Activated CD8-positive, alpha-beta memory T cell treated with anti-CD3 and anti-CD28 coated beads for 24 hours (primary cell): ENCODE measurements at places on chromosomes 12 and 14.

- DNase-seq = no peak
These were observed 328.0 kb upstream of the ATP2B1 start for GRCh38 chr12:90036637-90037036.

GRCh38 chr12:52037248-52037861 is 13.9 kb upstream of the NR4A1 start:
- DNase-seq = peak; percentile 67

- DNase-seq = no peak
These were observed 38.0 kb downstream of the CCDC60 start for GRCh38 chr12:119372540-119372939.

DNA sequence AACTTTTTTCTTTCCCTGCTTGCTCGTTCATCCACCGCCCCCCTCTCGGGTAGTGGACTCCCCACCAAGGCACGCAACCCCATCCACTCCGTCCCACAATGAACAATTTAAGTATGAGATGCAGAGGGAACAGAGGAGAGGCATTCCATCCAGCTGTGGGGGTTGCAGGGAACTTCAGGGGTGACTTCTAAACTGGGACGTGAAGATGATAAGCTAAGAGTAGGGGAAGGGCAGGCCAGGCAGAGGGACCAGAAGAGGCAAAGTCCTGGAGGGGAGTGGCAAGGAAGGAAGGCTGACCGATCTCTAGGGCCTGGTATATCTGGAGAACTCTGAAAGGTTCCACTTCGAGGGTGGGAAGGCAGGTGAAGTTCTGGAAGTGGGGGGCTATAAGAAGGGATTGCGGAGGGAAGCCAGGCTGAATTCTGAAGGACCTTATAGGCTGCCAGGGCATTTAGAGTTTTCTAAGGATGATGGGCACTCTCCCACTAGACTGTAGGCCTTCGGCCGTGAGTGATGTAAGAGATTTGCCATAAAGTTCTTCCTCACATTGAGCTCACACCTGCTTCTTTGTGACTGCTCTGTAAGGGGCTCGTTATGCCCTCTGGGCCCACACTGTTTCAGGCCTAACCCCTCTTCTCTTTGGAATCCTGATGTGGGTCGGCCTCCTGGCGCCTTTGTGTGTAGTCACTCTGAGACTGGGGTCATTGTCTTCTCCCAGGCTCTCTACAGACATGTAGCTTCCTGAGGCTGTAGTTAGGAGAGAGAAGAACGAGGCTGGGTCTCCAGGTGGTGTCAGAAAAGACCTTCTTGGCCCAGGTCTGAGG is 12.1 kb downstream of the NFATC4 start:
- no peak for DNase-seq

GRCh38 chr14:21298358-21298757 is 18.5 kb downstream of the RPGRIP1 start:
- DNase-seq = no peak

- DNase-seq = no peak
These were observed 426.2 kb downstream of the IPO8 start for GRCh38 chr12:30269496-30269895.

DNA sequence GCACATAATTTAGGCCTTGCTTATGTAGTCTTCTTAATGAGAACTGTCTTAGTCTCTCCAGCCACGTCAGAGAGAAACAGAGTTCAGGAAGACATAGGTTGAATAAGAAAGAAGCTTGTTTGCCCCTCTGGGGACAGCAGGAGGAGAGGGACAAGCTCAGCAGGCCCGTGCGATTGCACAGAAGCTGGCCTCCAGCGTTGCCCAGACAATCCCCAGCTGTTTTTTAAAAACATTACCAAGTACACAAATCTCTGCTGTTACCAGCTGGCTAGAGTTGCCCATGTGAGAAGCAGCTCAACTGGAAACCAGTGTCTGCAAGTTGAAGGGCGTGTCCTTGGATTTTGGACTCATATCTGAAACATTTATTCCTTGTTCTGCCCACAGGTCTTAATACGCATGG is 232.6 kb downstream of the EFCAB11 start:
- no peak for DNase-seq

GRCh38 chr12:125201940-125202339 is 136.7 kb downstream of the AACS start:
- no peak for DNase-seq

DNA sequence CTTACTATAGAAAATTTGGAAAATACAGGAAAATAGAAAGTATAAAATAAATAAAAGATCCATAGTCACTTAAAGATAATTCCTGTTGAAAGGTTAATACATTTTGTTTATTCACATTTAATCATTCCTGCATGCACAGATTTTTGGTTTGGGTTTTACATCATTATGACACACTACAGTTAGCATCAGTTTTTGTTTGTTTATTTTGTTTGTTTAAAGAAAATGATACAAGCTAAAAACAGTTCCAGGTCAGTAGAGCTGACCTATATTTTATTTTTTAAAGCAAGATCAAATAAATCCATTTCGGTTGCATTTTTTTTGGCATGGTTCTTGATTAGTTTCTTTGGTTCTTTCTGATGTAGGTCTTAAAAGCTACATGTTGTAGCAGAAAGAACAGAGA is 68.8 kb upstream of the CCDC91 start:
- DNase-seq = no peak

- DNase-seq = no peak
These were observed 60.0 kb upstream of the TRAF3 start for GRCh38 chr14:102717276-102717675.

- DNase-seq = no peak
These were observed 21.7 kb upstream of the KRT83 start for GRCh38 chr12:52342781-52343490.

GRCh38 chr12:130504110-130504839 is 166.6 kb downstream of the PIWIL1 start:
- no peak for DNase-seq

GRCh38 chr14:104872469-104873341 is 7.6 kb downstream of the CEP170B start:
- DNase-seq = no peak

DNA sequence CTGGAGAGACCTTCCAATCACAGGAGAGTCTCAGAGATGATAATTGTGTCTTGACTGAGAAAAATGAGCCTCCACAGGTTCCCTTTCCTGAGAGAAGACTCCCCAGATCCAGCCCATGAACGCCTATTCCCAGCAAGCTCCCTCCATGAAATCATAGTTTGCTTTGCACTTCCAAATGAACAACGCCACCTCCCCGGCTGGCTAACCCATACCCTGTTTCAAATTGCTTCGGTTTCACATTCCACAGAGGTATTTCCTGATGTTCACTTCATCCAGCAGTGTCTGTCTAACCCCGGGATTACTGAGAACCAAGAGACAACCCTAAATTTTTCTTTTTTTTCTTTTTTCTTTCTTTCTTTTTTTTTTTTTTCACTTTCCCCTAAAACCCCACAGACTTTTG is 124.1 kb upstream of the RFLNA start:
- DNase-seq = no peak

- no peak for DNase-seq
These were observed 47.7 kb upstream of the PAPLN start for GRCh38 chr14:73189651-73190050.

GRCh38 chr12:111954969-111955368 is 58.0 kb downstream of the TMEM116 start:
- no peak for DNase-seq

DNA sequence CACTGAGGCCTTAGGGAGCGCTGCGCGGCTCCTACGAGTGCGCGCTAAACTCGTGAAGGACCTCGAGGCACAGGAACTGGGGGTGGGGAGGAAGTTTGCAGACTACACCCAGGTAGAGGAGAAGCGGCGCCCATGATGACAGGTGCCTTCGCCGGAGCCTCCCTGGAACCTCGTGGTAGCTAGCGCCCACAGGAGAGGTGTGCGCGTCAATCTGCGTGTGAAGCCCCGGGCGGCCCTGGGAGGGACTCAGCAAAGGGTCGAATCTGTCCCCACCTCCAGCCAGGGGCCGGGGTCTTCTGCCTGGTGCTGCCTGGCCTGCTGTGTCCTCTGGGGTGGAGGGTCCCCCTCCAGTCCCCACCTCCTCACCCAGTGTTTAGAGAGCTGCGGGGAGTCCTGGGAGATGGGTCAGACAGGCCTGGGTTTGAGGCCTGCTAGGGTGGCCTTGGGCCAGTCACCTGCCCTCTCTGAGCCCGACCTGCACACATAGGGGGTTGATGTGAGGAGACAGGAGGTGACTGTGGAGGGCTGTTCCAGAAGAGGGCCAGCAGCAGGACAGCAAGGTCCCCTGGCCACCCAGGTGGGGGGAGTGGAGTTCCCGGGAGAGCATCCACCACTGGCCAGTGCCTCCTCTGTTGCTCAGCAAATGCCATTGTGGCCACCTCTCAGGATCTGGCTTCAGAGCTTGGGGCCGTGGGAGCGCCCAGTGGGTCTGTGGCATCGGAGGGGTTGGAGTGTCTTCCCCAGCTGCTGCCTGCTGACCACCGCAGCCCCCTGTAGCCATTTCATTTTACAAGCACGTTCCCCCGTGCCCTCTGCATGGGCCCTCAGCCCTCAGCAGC is 20.2 kb upstream of the KIF26A start:
- no peak for DNase-seq

DNA sequence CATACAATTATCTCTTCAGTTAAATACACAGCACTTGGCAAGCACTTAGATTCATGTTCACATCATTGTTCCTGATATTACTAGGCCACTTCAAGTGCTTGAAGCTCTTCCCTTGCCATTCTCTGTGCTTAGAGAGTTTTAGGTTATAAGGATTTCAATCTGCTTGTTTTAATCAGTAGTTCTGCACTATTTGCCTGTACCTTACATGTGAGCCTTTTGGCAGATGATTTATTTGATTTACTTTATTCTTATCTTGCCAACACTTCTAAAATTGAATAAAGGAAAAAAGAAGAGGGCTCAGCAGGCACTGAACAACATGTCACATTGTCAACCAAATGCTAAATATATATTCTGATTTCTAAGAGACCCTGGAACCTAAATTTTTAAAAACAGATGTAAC is 363.8 kb upstream of the USP15 start:
- no peak for DNase-seq

- no peak for DNase-seq
These were observed 162.0 kb upstream of the LMNTD1 start for GRCh38 chr12:25715102-25715501.

- no peak for DNase-seq
These were observed 44.6 kb downstream of the ERO1A start for GRCh38 chr14:52650774-52651173.

DNA sequence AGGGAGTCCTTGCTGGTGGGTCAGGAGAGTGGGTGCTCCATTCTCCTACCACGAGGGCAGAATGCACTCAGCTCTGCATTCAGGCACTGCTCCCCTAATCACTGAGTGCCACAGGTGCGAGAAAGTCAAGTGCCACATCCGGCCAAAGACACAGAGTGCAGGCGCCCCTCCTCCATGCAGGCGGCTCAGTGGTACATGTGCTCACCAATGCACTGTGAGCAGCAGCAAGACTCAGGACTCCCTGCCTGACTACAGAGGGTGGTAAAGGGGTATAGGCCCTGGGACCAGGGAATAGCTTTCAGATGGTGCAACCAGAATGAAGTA is 32.9 kb downstream of the ZFYVE21 start:
- peak; percentile 80 for DNase-seq

- no peak for DNase-seq
These were observed 261.5 kb upstream of the CCDC196 start for GRCh38 chr14:66224492-66225178.

DNA sequence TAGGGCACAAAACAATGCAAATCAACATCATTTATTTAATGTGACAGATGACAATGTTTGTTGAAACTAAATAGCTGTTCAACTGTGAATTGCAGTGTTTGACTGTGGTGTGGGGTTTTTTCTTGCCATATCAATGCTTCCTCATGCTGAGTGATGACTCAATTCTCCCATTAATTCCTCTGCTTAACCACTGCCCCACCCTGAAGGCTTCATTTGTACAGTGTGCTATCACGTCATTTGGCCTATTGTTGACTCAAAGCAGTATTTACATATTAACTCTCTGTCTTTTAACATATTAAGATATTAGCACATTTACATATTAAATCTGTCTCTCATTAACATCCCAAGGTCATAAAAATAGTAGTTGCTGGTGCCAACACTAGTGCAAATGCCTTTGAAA is 164.8 kb upstream of the NRXN3 start:
- DNase-seq = no peak
